Hepatocyte (in vitro differentiated cells): ENCODE measurements at places on chromosomes 7 and 10. TPM values are rescaled to one million over a fixed set of nuclear protein-coding genes. Genes with fewer than 3 reads are reported as not detected.

The NHLRC2 gene
- total RNA-seq: 22.1 and 22.8 TPM in 2 replicates

The FAM237B gene
- not detected in 2 replicates for total RNA-seq

DNA sequence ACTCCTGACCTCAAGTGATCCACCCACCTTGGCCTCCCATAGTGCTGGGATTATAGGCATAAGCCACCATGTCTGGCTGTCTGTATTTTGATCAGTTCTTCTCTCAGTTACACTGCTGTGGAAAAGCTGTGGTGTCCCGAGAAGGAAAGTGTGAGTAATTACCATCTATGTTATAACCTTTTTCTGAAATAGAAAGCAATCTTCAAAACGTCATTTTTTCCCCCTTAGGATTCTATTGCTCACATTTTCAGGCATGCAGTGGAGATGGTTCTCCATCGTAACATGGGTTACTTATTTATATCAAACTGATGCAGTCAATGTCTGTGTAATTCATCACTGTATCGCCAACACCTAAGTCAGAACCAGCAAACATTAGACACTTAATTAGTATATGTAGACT lies 103.5 kb upstream of the FAM3C start:
- no peak overlapping the region for H3K4me3 ChIP-seq
- DNase-seq: no peak
- no peak overlapping the region for H3K27ac ChIP-seq
- H3K27me3 ChIP-seq: no peaks in the 10 kb centered on the region
- no peaks in the 10 kb centered on the region for H3K36me3 ChIP-seq

DNA sequence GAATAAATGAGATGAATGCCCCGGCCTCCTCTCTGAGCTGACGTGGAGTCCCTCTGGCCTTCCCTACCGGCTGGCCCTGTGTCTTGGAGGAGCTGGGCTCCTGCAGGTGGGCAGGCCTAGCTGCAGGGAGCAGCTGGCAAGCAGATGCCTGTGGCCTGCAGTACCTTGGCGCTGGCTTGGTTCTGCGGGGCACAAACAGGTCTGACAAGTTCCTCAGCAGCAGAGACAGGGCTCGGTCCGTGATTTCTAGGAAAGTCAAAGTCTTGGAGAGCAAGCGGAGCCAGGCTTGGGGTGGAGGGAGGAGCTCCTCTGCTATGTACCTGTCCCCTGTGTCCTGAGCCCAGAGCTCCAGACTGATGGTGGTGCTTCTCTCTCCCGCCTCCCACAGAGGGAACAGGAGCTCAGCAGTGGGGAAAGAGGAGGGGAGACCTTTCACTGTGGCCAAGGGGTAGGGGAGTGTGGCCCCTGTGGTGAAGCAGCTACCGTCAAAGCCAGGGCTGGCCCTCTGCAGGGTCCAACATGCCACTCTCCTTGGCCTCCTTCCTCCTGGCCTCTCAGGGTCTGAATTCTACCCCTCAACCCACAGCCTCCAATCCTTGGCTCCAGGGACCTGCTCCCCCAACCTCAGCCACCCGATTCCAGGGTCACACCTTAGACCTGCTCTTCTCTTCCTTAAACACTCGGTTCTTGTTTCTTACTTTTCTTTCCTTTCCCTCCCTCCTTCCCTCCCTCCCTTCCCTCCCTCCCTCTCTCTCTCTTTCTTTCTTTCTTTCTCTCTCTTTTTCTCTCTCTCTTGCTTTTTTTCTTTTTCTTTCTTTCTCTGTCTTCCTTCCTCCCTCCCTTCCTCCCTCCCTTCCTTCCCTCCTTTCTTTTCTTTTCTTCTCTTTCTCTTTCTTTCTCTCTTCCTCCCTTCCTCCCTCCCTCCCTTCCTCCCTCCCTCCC lies 20.1 kb downstream of the MYL10 start:
- no peak overlapping the region for H3K27ac ChIP-seq
- H3K4me3 ChIP-seq: no peak overlapping the region
- H3K4me1 ChIP-seq: peaks cover 9% of the 10 kb centered on the region
- no peaks in the 10 kb centered on the region for H3K36me3 ChIP-seq
- no peaks in the 10 kb centered on the region for H3K27me3 ChIP-seq

GRCh38 chr7:22138106-22138505 lies 192.4 kb upstream of the CDCA7L start:
- no peak overlapping the region for H3K4me3 ChIP-seq
- H3K36me3 ChIP-seq: no peaks in the 10 kb centered on the region
- H3K4me1 ChIP-seq: no peaks in the 10 kb centered on the region
- H3K27ac ChIP-seq: no peak overlapping the region

The SVOPL gene
- 0.24 and 1.1 TPM in 2 replicates for total RNA-seq

DNA sequence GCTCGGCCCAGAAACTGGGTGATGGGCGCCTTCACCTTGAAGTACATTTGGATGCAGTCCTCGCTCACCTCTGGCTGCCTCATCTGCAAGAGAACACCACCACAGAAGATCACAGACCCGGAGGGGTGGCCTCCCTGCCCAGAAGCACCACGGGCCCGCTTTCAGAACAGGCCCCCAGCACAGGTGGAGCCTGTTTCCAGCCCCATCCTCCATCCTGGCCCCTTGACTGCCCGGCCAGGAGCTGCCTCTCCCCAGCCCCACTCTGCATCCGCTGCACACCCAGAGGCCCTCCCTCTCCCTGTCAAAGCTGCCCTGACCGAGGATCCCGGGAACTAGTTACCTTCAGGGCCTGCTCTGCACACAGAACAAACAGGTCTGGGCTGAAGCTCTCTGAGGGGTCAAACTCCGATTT lies 724 bp downstream of the CFAP46 start:
- H3K27ac ChIP-seq: no peak overlapping the region
- H3K27me3 ChIP-seq: no peaks in the 10 kb centered on the region
- H3K4me3 ChIP-seq: peak overlapping the region; percentile 47
- peaks cover 4% of the 10 kb centered on the region for H3K4me1 ChIP-seq
- DNase-seq: peak; percentile 30
- no peaks in the 10 kb centered on the region for H3K36me3 ChIP-seq

DNA sequence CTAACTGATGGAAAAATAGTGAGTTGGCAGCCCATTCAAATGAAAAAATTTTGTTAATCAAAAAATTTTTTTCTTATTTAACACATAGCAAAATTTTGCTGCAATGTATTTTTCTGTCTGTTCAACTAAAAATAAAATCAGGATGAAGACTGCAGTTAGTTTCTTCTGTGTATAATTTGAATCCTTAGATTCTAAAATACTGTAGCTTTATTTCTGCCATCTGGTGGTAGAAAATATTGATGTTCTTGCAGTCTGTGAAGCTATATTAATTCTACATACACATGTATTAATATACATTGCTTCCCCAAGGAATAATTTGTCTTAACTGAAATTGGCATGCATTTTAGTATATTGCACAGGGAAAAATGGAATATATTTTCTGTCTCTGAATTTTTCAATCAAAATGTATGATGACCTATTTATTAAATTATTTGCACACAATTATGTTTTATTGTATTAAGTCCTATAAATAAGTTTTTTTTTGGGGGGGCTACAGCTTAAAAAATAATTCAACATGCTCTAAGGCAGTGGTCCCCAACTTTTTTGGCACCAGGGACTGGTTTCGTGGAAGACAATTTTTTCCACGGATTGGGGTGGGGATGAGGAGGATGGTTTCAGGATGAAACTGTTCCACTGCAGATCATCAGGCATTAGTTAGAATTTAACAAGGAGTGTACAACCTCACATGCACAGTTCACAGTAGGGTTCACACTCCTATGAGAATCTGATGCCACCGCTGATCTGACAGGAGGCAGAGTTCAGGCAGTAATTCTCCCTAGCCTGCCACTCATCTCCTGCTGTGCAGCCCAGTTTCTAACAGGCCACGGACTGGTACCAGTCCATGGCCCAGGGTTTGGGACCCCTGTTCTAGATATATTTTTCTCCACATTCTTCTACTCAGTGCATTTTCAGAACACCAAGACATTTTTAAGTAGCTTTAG lies 119.4 kb downstream of the GNAT3 start:
- H3K4me1 ChIP-seq: no peaks in the 10 kb centered on the region
- DNase-seq: peak; percentile 50
- H3K27ac ChIP-seq: no peak overlapping the region
- H3K27me3 ChIP-seq: no peaks in the 10 kb centered on the region

The CFAP58 gene
- total RNA-seq: 0.17 and 0.20 TPM in 2 replicates

DNA sequence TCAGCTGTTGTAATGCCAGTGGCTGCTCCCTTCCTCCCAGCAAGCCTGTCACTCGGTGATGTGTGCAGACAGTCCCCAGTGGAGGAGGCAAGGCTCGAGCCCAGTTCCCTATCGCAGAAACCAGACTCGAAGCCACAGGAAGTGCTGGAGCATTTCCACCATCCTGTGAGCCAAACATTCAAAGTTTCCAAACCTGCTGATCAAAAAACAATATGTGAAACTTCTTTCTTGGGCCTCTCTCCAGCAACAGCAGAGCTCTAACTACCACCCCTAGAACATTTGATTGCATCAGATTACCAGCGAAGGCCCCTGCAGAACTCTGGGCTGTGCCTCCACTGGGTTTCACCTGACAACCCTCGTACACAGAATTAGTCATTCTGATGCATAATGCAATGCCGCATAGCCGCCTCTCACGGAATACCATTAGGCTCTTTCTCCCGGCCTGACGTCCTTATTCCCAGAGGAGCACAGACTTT lies 94.0 kb downstream of the ELMO1 start:
- peak; percentile 60 for DNase-seq
- peaks cover 21% of the 10 kb centered on the region for H3K4me1 ChIP-seq

GRCh38 chr10:96743988-96744585 lies 23.8 kb upstream of the PIK3AP1 start:
- H3K27ac ChIP-seq: no peak overlapping the region
- no peaks in the 10 kb centered on the region for H3K36me3 ChIP-seq
- no peaks in the 10 kb centered on the region for H3K4me1 ChIP-seq
- DNase-seq: peak; percentile 31

GRCh38 chr7:78691584-78691983 lies 761.9 kb downstream of the MAGI2 start:
- H3K36me3 ChIP-seq: no peaks in the 10 kb centered on the region
- no peak overlapping the region for H3K27ac ChIP-seq
- DNase-seq: no peak
- no peak overlapping the region for H3K4me3 ChIP-seq

- no peak for DNase-seq
- H3K4me1 ChIP-seq: no peaks in the 10 kb centered on the region
- peaks cover 6% of the 10 kb centered on the region for H3K27me3 ChIP-seq
- H3K4me3 ChIP-seq: no peak overlapping the region
- no peaks in the 10 kb centered on the region for H3K36me3 ChIP-seq
Measured at GRCh38 chr7:132609906-132610520, 33.7 kb upstream of the PLXNA4 start.

The AGAP4 gene
- 5.6 TPM in 2 replicates for total RNA-seq

GRCh38 chr10:25097669-25098411 lies 77.0 kb upstream of the GPR158 start:
- no peak for DNase-seq
- no peaks in the 10 kb centered on the region for H3K4me1 ChIP-seq
- no peaks in the 10 kb centered on the region for H3K36me3 ChIP-seq
- H3K27ac ChIP-seq: no peak overlapping the region
- H3K27me3 ChIP-seq: no peaks in the 10 kb centered on the region
- H3K4me3 ChIP-seq: no peak overlapping the region
